ENCODE measurements at places on chromosomes 11 and 22.

DNA sequence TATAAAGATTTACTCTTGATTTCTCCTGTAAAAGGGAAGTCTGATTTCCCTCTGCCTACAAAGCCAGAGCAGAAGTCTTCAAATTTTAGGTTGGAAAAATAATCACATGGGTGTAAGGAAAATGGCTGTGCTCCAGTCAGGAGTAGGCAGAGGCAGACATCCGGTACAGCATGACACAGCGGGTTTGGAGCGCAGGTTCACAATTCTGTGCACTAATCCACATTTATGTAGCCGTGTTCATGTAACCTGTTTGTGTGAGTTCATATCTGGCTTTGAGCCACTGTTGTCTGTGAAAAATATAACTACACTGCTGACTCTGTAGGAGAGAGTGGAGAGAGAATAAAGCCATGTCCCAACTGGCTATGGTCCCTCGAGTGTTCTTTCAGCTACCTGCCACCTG, 248.0 kb downstream of the CASP12 start:
- no peak for DNase-seq

GRCh38 chr11:43955381-43956118, 13.1 kb downstream of the C11orf96 start:
- DNase-seq, result no peak

DNA sequence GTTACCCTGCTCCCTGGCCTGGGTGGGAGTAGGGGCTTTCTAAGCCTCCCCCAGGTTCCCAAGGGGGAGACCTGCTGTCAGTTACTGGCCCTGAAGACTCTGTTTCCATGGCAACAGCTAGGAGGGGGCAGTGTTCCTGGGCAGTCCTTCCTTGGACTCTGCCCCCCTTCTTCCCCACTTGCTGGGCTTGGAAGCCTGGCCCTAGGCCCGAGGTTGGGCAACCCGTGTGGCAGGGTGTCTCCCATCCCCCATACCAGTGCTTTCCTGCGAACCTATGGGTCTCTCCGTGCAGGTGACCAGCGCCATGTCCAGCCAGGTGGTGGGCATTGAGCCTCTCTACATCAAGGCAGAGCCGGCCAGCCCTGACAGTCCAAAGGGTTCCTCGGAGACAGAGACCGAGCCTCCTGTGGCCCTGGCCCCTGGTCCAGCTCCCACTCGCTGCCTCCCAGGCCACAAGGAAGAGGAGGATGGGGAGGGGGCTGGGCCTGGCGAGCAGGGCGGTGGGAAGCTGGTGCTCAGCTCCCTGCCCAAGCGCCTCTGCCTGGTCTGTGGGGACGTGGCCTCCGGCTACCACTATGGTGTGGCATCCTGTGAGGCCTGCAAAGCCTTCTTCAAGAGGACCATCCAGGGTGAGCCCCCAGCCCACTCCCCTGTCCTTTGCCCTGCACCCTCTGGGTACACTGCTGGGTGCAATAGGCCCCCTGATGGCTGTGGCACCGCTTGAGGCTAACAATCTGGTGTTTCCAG, 1.7 kb downstream of the ESRRA start:
- no peak for DNase-seq

DNA sequence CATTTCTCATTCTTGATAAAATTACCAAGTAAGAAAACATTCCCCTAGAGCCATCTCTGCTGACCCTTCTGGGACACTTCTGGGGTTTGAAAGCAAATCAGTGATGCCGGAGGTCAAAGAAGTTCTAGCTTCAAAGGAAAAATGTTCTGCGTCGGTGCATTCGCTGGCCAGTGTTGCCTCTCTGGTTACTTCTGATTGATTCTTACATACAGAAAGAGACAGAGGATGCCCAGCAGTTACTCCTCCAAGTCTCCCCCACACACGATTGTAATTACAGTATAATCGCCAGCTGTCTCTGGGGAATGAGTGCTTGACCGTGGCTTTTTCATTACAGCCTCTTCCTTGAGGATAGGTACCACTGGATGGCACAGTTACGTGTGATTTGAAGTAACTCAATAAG, 150.9 kb downstream of the SNX19 start:
- DNase-seq, result no peak

GRCh38 chr11:44627911-44628729, 62.7 kb downstream of the CD82 start:
- DNase-seq, result no peak

DNA sequence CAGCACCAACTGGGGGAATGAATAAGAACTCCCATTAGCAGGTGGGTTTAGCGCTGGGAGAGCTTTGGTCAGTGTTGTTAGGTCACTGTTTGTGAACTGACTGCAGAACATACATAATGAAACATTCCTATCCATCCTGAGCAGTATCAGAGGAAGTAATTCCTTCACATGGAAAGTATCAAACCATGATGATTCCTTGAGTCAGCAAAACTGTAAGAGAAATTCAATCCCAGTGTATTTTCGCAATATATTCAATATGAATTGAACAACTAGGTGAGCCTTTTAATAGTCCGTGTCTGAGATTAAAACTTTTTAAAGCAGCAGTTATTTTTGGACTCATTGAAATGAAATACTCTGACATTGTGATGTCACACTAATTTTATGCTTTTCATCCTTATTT, 42.9 kb upstream of the TTC36 start:
- DNase-seq, result no peak

DNA sequence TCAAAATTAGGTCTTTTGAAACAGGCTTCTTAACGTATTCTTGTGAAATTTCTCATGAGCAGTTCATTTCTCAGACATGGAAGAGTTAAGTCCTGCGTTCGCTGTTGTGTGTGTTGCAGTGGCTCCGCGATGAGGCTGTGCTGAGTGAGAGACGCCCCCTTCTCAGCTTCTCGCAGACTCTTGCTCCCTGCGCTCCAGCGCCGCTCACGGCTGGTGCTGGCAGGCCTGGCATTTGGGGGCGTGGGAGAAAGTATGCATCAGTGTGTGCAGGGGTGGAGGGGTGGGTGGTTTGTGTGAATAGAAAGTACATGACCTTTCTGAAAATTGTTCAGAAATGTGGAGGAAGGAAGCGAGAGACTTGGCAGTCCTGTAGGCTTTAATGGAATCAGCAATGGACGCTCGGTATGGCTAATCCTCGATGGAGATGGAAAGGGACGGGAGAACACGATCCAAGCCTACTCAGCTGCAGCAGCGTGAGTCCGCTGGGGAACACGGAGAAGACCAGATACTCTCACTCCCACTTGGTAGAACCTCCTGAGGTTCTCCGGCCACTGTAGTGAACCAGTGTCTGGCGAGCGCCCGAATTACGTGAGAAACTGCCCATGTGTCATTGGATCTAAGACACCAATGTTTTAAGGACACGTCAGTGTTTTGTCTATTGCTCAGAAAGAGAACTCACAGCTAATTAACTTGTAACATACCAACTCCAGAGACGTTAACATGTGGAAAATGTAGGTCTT, 5.9 kb downstream of the TAB1 start:
- DNase-seq, result no peak

- no peak for DNase-seq
Measured at GRCh38 chr11:120797143-120797542, 226.8 kb upstream of the TBCEL start.

GRCh38 chr11:115256397-115257197, 247.6 kb downstream of the CADM1 start:
- peak; percentile 45 for DNase-seq

GRCh38 chr11:113385749-113386148, 1.8 kb upstream of the ANKK1 start:
- DNase-seq, result no peak

DNA sequence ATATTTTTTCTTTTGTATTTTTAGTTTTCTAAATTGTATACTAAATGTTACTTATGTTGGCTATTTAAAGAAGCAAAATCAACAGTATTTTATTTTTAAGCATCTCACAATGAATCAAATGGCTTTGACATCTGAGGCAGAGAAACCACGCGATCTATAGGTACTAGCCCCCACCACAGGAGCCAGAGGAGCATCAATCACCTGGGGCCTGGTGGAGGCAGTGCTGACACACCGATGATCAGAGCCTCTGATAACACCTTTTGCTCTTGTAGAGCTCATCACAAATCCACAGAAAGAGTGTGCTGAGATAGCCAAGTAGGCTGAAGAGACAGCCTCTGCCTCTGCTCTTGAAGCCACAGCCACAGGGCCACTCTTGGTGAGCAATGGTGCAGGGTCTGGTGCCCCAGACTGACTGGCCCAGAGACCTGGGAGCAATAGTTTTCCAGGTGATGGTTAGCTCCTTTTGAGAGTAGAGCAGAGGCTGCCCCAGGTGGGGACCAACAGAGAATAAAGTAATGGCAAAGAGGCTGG, 25.2 kb downstream of the HIRA start:
- no peak for DNase-seq

- no peak for DNase-seq
Measured at GRCh38 chr11:113789675-113790320, 10.2 kb downstream of the CLDN25 start.

GRCh38 chr11:77789061-77789730, 31.3 kb downstream of the RSF1 start:
- DNase-seq, result no peak

GRCh38 chr11:69135420-69136363, 20.0 kb upstream of the SMIM38 start:
- no peak for DNase-seq

- DNase-seq, result no peak
Measured at GRCh38 chr11:660681-661444, 23.8 kb downstream of the DRD4 start.

Data from GM12864 (cell line).